ENCODE measurements at places on chromosomes 16 and 17.

GRCh38 chr17:7587420-7588151 lies 2.3 kb downstream of the SOX15 start:
- DNase-seq = no peak

- DNase-seq = no peak
Measured at GRCh38 chr16:25796239-25796638, 104.5 kb downstream of the HS3ST4 start.

DNA sequence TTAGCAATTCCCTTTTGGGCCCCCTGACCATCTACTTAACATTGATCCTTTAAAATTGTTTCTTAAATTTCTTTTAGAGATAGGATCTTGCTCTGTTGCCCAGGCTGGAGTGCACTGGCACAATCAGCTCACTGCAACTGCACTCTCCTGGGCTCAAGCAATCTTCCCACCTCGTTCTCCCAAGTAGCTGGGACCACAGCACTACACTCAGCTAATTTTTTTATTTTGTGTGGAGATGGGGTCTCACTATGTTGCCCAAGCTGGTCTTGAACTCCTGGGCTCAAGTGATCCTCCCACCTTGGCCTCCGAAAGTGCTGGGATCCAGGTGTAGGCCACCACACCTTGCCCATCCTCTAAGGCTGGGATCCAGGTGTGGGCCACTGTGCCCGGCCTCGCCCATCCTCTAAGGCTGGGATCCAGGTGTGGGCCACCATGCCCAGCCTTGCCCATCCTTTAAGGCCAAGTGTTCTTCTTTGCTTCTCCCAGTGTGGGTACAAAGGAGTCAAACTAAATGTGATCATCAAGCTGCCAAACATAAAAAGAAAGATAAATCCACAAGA lies 13.2 kb downstream of the C16orf95 start:
- no peak for DNase-seq

DNA sequence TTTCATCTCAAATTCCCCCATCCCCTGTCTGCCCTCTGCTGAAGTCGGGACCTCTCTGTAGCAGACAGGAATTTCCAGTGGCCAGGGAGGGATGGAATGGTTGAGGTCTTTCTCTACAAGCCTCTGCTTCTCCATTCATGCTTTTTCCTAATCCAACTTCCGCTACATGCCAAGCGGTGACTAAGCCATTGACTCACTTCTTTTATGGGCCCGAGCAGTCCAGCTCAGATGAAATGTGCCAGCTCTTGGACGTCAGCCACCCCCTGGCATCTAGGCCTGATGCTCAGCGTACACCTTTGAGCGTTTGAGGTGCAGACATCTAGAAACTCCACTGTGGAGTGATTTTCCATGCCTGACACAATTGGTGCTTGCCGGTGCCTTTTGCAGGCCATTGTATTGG lies 40.7 kb upstream of the GPR139 start:
- DNase-seq = peak; percentile 70

- DNase-seq = no peak
Measured at GRCh38 chr17:55570391-55570790, 59.1 kb upstream of the SMIM36 start.

DNA sequence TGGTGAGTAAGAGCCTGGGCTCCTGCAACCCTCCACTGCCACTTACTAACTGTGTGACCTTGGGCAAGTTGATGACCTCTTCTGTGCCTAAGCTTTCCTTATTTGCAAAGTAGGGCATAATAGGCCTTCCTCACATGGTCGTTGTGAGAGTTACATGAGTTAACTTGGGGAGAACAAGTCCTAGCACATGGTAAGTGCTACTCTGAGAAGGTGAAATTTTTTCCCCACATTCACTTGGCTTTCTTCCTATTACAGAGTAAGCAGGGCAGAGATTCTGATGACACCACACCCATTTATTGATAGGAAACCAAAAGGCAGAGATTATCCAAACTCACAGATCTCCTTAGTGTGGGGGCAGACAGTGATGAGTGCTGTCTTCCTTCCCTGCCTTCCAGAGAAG lies 1.6 kb downstream of the KCNH4 start:
- DNase-seq = no peak

GRCh38 chr17:73027130-73027741 lies 65.3 kb downstream of the SLC39A11 start:
- DNase-seq = no peak

DNA sequence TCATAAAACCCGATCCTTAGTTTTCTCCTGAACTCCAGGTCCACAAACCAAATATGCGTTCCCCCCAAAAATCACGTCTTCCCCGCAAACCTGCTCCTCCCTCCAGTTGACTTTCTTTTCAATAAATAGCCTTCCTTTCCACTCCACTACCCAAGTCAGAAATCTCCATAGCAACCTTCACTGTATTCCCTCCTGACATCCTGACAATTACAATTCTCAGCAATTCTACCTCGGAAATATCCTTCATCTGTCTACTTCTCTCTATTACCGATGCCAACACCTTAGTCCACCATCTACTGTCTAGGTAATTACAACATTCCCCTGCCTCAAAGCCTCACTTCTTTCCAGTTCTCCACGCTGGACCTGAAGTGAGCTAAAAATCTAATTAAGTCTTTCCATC lies 50.7 kb downstream of the SMURF2 start:
- DNase-seq = no peak

GRCh38 chr16:58077796-58078195 lies 51.4 kb downstream of the CFAP20 start:
- DNase-seq = no peak

DNA sequence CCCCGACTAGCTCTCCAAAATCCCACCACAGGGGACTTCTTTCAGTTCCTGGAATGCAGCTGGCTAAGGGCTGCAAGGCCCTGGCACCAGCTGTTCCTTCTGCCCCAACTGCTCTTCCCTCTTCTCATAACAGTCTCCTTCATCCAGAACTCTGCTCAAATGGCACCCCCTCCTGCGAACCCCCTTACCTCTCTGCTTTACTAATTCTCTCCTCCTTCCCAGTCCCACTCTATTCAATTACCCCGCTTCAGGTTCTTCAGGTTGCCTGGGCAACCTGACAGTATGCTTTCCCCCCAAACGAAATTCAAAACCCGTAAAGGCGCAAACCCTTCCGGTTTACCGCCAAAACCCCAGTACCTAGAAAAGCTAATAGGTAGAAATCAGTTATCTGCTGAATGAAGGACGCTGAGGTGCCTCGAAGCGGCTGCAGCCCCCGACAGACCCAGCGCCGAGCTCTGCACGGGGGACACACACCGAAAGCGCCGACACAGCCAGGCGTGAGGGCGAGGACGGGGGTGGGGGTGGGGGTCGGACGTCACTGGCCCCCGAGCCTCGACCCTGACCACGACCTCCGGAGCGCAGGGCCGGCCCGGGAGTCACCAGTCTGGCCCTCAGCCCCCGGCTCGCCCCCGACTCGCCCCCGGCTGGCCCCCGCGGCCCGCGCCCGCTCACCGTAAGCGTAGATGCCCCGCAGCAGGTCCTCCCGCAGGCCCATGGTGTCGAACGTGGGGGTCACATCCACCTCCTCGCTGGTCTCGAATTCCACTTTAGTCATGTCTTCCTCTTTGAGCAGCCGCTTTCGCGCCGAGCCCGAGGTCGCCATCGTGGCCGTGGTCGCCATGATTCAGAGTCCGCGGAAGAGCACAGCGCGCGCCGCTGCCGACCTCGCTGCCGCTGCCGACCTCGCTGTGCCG lies 550 bp downstream of the EIF4A3 start:
- DNase-seq = peak; percentile 16

DNA sequence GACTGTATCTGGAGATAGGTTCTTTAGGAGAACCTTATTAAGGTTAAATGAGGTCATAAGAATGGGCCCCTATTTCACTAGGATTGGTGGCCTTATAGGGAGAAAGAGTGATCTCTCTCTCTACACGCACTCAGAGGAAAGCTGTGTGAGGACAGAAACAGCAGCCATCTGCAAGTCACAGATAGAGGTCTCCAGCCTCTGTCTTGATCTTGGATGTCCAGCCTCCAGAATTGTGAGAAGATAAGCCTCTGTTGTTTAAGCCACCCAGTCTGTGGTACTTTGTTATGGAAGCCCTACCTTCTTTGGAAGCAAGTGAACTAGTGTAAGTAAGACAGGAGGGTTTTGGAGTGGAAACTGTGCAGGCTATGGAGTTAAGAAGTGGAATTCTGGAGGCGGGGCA lies 93.2 kb downstream of the ELAC2 start:
- no peak for DNase-seq

DNA sequence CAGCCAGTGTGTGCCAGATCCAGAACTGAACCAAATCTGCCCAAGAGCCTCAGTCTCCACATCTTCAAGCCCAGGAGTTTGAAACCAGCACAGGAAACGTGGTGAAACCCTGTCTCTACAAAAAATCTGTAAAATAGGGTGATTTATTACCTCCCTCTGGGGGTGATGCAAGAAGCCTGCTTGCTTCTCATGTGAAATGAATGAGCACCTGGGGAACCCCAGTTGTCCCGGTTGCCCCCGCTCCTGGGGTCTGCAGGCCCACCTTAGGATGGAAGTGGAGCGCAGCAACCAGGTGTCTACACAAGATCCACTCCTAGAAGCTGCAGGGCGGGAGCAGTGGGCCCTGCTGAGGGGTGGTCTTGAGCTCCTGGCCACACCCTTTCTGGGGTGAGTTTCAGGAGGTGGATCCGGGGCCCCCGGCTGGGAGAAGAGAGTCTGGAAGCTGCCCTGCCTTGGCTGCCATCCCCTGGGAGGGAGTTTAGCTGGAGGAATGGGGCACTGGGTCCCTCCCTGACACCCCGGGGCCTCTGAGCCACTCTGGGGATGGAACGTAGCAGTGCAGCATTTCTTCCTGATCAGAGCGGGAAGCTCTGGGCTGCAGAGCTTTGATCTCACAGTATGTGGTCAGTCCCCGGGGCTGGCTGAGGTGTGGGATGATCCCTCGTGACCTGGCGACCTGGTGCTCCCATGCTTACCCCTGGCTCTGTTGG lies 117.8 kb downstream of the RAB11FIP4 start:
- no peak for DNase-seq

DNA sequence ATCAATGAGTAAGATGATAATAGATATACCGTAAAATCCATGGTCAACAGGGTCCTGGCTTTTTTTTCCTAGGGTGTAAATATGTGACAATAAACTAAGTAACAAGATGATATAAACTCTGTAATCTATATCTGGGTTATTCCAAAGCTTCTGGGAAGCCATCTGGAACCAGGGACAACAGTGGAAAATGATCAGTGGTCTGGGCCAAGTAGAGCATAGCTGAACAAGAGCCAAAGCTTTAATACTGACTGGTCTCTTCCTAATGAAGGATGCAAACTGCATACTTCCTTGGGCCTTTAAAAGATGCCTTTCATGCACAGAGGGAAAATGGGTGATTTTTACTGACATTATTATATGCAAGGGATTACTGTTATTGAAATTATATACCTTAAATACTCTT lies 8.9 kb downstream of the CA10 start:
- DNase-seq = no peak
